T-helper 1 cell treated with Interleukin-12 subunit alpha and Interleukin-12 subunit beta and Interleukin-4 antibody, amounts not matched to agents 30 ng/mL and 1 ng/mL, for 36 hours (primary cell): ENCODE measurements at places on chromosomes 1 and 21. TPM values are rescaled to one million over a fixed set of nuclear protein-coding genes. Genes with fewer than 3 reads are reported as not detected.

The LAD1 gene
- not detected in 2 replicates for total RNA-seq

The FMO5 gene
- 0.12 and 0.41 TPM in 2 replicates for total RNA-seq

The PARS2 gene
- 5.0 and 5.6 TPM in 2 replicates for total RNA-seq

The CD1B gene
- total RNA-seq, result not detected in 2 replicates

The FAM177B gene
- not detected in 2 replicates for total RNA-seq

The OPTC gene
- total RNA-seq, result not detected in 2 replicates

The GREM2 gene
- 0.95 and 1.1 TPM in 2 replicates for total RNA-seq

The HMGCS2 gene
- total RNA-seq, result not detected in 2 replicates

The ELAPOR1 gene
- total RNA-seq, result 5.7 and 6.8 TPM in 2 replicates

The UBAP2L gene
- total RNA-seq, result 223 and 230 TPM in 2 replicates

The SYT11 gene
- total RNA-seq, result 38.3 and 38.8 TPM in 2 replicates

The S100A7 gene
- not detected in 2 replicates for total RNA-seq

The KRTAP20-2 gene
- not detected in 2 replicates for total RNA-seq

The RPL5 gene
- 661 and 671 TPM in 2 replicates for total RNA-seq

The CLCA4 gene
- not detected in 2 replicates for total RNA-seq

The ATP1A4 gene
- not detected in 2 replicates for total RNA-seq

The LCE3E gene
- total RNA-seq, result not detected in 2 replicates

The NTRK1 gene
- total RNA-seq, result 13.5 and 13.8 TPM in 2 replicates

The PLA2G2A gene
- total RNA-seq, result not detected in 2 replicates

The PDE9A gene
- 13.0 and 13.4 TPM in 2 replicates for total RNA-seq

The TRIM46 gene
- 19.8 and 20.1 TPM in 2 replicates for total RNA-seq

The S100A8 gene
- total RNA-seq, result not detected in 2 replicates

The GSTM5 gene
- total RNA-seq, result not detected in 2 replicates

The TMPRSS2 gene
- total RNA-seq, result 0.07 TPM in 1 of 2 replicates, not detected in the other

The LMOD1 gene
- not detected in 2 replicates for total RNA-seq

The MYOCOS gene
- total RNA-seq, result 0.29 and 0.32 TPM in 2 replicates

The KCNE2 gene
- total RNA-seq, result not detected in 2 replicates

The TINAGL1 gene
- not detected in 2 replicates for total RNA-seq

The PEAR1 gene
- total RNA-seq, result 0.12 and 0.29 TPM in 2 replicates
